Activated effector memory CD4-positive, alpha-beta T cell treated with Interleukin-2 at 50 U/mL for 16 hours (primary cell): ENCODE measurements at places on chromosomes 6 and 20.

DNA sequence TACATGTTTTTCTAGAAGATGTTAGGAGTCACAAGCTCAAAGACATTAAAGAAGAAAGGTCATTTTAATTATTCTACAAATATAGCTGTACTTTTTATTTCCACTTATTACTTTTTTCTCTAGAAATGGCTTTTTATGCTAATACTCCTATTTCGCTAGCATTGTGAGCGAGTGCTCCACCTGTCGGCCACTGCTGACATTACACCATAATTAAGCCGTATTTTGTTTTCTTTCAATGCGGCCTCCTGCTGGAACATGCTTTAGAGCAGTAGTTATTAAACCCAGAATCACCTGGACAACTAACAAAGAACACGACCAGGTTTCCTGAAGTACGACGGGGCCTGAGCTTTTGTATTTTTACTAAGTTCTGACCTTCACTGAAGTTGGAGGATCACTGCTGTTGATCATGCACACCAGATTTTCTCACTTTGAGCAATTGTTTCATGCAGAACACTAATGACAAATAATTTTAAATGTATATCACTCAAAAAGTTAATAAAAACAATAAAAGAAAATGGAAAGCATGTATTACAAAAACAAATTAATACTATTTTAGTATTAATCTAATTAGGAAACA is 74.1 kb upstream of the PAK5 start:
- DNase-seq, result peak; percentile 1

DNA sequence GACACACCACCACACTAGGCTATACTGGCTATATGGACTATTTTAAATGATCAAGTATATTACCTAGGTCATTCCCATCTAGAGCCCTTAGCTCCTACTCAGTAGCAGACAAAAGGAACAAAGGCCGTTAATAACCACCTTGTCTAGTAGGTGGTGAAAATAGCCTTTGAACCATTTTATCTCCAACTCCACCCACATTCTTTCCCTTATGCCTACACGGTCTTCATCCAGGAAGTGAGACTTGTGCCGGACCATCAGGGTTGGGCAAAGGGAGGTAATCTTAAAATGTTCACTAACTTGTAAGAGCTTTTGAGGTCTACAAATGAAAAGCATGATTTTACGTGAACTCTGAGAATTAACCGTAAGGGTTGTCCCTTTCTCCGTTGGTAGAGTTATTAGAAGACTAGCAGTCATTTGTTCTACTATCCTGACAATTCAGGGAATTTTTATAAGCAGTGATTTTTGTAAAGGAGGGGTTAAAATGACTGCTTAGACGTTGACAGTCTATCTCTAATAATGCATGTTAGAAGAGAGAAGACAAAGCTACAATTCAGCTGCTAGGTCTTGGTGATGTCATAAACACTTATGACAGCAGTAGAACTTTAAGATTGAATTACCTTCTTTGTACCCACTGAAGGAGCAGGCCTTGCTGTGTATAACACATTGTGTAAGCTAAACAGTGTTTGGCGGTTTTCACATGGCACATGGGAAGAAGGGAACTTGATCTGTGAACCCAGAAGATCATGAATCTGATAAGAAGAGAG is 371.8 kb upstream of the JAG1 start:
- DNase-seq, result no peak

- DNase-seq, result no peak
Observed at GRCh38 chr6:136975089-136975715, 53.1 kb downstream of the SLC35D3 start.

DNA sequence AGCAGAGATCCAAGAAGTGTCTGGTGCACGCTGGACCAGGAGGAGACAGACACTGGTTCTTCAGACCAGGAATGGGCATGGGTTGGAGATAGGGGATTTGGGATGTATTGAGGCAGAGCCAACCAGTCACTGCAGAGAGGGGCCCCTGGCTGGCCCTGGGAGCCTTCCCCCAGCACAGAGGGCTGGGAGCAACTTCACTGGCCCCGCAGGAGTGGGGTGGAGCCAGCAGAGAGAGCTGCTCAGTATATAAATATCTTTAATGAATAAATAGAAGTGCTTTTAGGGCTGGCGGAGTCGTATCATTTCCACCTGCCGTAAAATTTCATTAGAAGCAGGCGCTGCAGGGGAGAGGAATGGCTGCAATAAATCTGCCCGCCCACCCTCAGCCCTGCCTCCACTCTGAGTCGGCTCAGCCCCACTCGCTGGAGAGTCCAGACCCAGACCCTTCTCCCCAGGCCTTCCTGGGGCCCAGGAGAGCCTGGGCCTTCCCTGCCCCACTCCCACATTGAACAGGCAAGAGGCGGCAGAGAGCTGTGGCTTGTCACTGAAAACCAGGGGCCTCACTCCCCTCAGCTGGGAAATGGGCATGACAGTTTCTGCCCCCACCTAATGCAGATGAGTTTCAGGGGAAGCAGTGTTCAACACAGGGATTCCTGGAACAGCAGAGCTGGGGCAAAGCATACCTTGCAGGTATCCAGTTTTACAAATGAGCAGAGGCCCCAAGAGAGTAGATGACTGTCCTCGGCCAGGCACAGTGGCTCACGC is 23.9 kb upstream of the VSTM2L start:
- DNase-seq, result no peak

DNA sequence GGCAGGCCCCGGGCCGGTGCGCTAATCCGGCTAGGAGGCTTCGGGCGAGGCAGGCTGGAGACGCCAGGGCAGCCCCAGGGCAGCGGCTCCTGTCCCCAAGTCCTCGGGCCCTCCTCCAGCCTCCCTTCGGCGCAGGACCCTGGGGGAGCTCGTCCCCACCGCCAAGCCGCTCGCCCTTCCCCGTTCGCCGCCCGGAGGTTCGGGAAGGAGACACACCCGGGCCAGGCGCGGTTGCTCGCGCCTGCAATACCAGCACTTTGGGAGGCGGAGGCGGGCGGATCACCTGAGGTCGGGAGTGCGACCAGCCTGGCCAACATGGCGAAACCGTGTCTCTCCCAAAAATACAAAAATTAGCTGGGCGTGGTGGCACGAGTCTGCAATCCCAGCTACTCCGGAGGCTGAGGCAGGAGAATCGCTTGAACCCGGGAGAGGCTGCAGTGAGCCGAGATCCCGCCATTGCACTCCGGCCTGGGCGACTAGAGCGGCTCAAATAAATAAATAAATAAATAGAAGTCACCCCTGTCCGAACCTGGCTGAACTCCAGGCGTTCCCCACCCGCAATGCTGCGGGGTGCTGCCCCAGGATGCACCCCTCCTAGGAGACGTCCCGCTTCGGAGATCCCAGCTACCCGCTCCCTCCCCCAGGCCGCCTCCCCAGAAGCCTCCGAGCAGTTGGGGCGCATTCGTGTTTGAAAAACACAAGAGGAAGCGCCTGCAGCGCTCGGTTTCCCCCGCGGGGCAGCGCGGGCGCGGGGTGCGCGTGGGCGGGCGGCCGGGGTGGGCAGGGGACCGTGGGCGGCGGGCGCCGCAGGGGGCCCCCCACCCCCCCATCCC is 27.5 kb downstream of the SERPINB9 start:
- peak; percentile 49 for DNase-seq

GRCh38 chr6:124223611-124224345 is 420.1 kb downstream of the NKAIN2 start:
- no peak for DNase-seq

DNA sequence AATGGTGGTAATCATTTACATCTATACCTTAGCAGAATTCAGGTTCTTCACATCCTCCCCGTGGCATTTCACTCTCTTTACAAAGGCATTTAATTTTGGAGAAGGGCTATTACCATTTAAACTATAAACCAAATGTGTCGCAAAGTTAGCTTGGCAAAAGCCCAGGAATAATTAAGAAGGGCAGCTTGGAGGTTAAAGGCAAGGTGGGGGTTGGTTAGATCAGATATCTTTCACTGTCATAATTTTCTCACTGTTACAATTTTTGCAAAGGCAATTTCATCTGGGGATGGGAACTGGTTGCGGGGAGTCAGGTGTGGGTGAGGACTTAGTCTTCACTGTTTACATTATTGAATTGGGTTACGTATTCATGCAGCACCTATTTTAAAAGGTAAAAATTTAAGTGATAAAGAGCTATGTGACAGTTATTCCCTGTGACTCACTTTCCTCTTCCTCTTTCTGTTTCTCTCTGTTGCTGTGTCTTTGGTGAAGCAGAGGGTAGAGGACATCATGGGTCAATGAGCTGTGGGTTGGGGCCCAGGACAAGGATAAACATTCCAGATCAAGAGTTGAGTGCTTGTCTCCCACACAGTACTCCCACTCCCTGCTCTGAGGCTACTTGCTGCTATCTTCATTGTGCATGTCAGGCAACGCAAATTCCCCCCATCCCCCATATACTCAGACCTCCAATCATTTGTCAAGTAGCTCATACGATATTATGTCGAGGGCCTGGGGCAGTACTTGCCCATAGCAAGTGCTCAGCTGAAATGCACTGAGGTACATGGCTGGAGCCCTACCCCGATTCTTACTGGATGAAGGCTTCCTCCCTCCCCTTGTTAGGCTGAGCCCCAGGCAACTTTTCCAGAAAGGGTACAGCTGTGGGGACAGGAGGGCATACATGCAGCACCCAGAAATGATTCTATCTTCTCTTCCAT is 223.1 kb upstream of the MYLIP start:
- no peak for DNase-seq

DNA sequence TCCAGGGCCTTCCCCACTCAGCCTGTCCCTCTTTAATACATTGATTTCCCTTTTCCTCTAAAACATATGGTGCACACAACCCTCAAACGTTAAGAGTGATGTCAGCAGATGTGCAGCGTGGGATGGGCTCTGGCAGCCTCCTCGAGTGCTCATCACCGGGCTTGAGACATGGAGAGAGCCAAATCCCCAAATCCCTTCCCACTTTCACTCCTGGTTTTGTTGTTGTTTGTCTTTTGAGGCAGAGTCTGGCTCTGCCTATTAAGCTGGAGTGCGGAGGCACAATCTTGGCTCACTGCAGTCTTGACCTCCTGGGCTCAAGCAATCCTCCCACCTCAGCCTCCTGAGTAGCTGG is 5.8 kb upstream of the PLTP start:
- DNase-seq, result no peak

- DNase-seq, result no peak
Observed at GRCh38 chr6:125117818-125118217, 35.8 kb upstream of the TPD52L1 start.

DNA sequence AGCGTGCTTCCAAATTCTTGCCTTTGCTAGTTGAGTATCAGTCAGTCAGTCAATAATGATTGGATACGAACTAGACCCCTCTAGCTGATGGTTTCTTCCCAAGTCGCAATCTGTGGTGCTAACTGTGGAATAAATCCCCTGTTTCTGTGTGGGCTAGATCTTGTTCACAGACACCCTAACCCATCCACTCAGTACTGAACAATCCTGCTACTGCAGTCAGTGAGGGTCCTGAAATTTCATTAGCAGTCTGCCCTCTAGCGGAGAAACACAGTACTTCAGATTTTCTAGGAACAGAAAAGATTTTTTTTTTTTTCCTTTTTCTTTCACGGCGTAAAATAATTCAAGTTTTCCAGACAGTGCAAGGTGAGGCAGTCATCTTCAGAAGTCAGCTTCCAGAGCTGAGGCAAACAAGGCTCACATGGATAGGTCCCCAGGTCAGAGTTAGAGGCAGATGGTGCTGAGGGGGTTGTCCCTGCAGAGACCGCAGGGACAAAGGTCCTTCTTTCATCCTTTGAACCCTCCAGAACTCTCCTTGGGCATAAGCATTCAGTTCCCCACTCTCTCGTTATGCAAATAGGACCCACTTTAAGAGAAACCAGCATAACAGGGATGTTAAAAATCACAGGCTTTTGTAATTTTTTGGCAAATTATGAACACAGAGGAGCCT is 119.6 kb downstream of the SCML4 start:
- DNase-seq, result no peak

DNA sequence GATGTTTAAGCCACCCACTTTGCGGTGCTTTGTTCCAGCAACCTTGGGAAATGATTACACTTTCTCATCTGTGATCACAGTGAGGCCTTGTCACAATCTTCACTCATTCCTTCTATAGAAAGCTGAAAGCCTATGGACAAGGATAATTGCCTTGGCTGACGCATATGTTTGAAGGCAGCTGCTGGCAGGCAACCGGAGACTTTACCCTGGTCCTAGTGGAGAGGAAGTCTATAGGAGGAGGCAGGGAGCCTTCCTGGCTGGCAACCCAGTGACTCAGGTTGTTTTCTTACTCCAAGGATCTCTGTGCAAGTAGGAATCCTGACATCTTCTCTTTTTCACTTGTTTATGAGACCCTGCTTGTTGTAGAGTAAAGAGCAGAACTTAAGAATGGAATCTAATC is 34.1 kb upstream of the ESR1 start:
- no peak for DNase-seq

- DNase-seq, result peak; percentile 43
Observed at GRCh38 chr20:62617711-62618483, 24.4 kb upstream of the SLCO4A1 start.

DNA sequence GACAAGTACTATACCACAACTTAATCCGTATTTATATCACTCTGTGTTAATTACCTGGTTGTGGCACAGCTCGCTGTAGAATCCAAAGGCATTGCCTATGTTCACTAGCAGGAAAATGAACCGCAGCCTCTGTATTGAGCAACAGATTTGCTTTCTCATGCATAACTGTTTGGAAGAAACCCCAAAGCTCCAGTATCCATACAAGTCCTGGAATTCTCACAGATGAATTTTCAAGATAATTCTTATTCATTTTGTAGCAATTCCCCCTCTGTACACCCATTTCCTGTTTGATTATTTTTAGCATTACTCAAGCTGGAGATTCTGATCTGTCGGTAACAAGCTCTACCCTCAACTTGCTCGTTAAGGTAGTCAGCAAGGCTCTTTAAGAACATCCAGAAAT is 63.5 kb downstream of the STMND1 start:
- DNase-seq, result no peak

- DNase-seq, result no peak
Observed at GRCh38 chr20:57047281-57048026, 219.0 kb downstream of the BMP7 start.

DNA sequence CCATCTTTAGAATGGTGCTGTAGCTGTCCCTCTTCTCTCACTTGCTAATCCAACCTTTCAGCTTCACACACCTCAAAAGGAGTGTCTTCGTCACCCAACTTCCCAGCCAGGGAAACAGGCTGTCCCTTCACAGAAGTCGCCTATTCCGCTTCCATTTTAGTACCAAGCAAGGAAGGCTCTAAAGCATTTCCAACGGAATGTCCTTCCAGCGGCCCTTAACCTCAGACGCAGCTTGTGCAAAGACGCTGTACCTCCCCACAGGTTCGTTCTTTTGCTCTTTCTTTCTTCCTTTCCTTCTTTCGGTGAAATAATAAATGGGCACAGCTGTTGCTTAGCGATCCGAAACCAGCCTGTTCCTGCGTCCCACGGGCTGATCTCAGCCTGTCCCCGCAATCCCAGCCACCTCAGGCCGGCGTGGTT is 1.5 kb downstream of the PTPRT start:
- DNase-seq, result no peak

DNA sequence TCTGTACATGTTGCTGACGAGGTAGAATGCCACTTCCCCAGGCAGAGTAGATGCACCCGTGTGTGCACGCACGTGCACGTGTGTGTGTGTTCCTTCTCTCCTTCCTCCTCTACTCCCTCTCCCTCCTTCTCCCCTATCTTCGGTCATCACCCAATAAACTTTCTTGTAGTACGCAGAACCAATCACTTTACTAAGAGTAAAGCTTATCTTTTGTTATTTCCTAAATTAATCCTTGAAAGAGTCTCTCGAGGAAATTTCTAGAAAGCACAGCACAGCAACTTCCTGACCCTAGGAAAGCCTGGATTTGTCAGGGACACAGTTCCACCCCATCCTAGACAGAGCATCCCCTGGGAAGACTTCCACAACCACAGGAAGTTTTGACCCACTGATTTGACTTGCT is 166.1 kb downstream of the ZDHHC14 start:
- no peak for DNase-seq

- DNase-seq, result no peak
Observed at GRCh38 chr6:75109765-75110164, 96.1 kb downstream of the COL12A1 start.
